NCI-H2029 (cell line): ENCODE measurements at places on chromosomes 2 and 18.
A peak's percentile ranks its signal among the peaks of the same experiment; 100 is the strongest.

- no peak for DNase-seq
Measured at GRCh38 chr2:45343251-45344017, 267.6 kb downstream of the SRBD1 start.

DNA sequence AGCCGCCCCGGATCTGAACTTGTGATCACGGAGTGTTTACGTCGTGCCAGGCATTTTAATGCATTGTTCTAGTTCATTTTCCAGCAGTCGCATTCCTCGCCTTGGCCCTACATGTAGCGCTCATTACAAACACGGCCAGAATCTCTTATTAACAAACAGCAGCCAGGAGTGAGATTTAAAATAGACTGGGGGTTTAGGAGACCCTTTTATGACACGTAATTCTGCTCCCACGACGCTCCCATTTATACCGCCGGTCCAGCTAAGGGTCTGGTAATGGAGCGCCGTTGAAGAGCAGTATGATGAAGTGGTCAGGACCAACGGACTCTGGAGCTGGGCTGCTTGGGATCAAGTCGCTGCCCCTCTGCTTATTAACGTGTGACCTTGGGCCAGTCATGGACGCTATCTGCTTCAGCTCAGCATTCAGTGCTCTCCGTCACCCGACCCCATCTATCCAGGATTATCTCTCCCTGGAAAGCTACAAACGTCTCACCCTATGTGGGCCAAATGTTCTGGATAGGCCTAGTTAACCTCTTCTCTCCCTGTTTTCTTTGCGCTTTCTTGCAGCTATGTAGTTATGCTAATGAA lies 745 bp downstream of the MSH2 start:
- no peak for DNase-seq

- DNase-seq, result peak; percentile 78
Measured at GRCh38 chr2:223055836-223056235, 3.8 kb downstream of the KCNE4 start.

DNA sequence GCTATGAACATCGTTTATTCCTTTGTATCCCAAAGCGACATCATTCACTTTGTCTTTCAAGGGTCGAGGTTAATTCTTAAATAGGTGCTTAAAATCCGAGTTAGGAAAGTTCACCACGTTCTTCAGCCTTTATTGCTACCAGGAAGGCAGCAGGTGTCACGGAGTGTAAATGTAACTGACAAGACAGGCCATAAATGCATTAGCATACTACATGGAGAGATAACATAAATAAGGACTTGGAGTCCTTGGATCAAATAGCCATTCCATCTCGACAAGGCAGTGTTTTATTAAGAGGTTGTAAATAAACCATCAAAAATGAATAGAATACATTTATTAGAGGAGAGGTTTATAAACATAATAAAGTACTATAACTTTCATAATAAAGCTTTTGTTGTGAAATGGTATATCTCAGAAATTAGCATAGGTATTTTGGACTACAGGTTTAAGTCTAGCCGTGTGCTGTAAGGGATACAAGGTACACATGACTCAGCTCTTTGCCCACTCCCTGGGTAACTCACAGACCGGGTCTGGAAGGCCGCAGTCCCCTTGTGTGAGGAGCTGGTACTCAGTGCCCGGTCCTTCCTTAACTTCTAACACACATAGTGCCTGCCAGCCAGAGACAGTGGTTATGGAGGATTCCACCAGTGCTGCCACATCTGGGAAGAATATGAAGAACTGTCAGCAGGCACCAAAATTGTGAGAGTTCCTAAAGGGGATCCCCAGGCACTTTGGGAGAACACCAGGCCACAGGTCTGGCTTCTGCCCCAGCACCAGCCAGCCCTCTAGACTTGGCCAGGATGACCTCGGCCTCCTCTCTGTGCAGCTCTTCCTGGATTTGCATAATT lies 29.4 kb downstream of the CAPN13 start:
- DNase-seq, result no peak

DNA sequence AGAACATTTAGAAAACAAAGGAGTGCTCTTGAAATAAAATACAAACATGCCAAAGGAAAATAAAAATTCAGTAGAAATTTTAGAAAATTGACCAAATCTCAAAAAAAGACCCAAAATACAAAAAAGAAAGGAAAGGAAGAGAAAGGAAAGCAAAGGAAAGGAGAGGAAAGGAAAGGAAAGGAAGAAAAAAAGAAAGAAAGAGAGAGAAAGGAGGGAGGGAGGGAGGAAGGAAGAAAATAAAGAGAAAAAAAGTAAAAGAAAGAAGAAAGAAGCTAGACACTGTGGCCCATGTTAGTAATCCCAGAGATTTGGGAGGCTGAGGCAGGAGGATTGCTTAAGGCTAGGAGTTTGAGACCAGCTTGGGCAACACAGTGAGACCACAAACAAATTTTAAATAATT lies 500.1 kb upstream of the VRK2 start:
- DNase-seq, result no peak

- peak; percentile 22 for DNase-seq
Measured at GRCh38 chr2:201171259-201171814, 11.6 kb upstream of the CASP10 start.

DNA sequence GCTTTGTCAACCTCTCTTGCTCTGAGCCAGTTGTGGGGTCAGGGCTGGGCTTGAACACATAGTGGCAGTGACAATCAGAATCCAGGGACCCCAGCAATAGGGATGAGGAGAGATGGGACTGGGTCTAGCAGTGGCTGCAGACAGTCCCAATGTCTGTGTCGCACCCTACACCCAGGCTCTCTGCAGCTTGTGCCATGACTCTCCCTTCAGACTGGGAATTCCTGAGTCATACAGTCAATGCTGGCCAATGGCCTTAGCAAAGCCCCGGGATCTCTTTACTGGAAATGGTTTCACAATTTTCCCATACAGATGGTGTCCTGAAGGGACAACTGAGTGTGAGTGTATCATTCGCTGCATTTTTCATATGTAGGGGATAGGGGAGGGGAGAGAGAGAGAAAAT lies 74.2 kb upstream of the CELF4 start:
- DNase-seq, result no peak

DNA sequence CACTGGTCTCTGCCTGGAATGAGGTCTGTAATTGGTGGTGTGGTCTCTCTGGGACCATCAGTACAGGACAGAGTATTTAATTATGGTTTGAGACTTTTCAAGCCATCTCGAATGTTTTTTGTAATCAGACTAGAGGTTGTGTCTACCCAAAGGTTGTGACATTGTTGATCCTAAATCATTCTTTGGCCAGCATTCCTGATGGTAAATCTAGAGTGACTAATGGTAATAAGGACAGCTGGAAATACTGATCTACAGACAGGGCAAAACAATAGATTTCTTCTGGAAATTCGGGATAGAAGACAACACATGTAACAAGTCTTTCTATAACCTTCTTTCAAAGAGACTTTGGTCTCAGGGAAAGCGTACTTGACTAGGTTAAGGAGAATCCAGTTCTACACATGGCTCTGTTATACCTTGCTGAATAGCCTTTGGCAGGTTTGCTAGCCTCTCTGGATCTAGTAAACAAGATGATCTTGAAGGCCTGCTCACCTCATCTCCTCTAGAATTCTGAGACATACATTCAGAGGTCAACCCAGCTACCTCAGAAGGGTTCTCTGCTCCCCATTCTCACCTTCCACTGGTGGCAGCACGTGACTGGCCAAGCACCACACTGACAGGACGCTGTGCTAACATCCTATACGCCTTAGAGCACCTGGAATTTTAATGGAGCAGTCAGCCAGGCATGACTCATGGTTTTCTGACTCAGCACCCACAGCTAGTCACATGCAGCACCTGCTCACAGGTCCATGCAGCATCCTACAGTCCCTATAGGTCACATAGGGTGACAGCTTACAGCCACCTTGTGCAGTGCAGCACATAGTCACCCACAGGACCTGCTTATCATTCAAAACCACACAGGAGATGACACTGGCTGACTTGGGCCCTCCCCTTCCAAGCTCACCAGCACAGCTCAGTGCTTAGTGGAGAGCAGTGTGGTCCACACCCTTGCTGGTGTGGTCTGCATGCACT lies 12.2 kb downstream of the PLB1 start:
- DNase-seq, result peak; percentile 63

- DNase-seq, result no peak
Measured at GRCh38 chr18:8121942-8122480, 487.2 kb upstream of the RAB12 start.

DNA sequence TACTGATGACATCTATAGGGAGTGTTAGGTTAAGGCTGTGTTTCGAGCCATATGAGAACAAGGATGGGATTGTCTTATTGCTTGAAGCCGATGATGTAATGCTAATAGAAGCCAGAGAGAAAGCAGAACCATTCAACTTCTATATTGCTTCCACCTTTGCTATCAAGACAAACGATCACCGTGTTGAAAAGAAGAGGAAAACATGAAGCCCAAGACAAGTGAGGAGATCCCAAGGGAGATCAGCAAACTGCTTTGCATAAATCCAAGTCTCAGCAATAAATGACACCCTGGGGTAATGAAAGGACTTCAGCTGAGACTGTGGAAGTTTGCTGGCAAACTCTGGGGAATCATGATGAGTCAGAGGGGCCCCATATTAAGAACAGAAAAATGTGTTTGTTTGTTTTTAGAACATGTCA lies 206.2 kb downstream of the NCKAP5 start:
- DNase-seq, result no peak

- peak; percentile 15 for DNase-seq
Measured at GRCh38 chr2:199979832-199980628, 24.6 kb downstream of the MAIP1 start.

DNA sequence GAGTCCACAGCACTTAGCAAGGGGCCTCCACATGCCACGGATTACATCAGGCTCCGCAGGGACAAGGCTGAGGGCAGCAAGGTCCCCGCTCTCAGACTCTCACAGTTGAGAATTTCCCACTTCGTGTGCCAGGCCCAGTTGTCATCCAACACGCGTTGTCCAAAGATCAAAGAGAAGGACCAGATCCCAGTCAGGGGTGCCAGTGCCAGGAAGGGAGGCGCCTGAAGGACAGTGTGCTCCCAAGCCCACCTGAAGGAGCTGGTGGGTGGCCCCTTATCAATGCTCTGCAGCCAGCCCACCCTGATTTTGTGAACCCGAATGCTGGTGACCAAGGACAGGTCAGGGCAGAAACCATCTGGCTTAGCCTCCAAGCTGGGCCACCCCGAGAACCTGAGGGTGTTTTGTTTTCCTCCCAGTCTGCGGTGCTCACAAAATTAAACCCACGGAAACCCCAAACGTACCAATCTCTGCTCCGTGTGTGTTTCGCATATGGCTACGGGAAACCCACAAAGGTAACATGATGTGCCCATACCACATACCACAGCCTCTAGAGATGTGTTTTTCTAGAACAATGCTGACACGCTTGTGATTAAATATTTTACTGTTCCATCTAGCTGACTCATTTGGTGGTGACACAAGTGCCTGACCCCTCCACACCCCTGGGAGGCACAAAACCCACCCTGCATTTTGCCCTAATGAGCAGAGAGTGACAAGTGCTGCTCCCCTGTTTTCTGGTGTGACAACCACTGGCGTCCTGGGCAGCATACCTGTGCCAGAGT lies 24.5 kb downstream of the CRACDL start:
- no peak for DNase-seq

DNA sequence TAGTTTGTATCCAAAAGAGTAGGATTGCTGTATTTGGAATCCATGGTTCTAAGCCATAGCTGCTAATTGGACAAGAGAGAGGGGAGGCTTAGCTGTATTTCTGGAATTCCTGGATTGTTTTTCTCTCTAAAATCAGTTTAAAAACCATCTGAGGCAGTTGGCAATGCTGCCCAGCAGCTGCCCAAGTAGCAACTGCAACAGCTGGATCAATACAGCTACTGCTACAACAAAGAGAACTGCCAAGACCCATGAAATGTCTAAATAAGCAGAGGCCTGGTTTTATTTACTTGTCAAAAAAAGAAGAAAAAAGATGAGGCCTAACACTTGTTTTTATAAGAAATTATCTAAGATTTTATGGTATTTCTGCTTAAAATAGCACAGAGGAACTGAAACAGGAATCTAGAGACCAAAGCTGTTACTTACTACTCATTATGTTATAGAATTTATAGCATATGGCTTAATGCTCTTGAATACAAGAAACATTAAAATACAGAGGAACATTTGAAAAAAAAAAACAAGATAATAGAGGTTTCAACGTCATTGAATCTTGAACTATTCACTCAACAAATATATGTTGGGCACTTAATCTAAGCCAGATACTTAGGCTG lies 39.1 kb downstream of the TMEFF2 start:
- DNase-seq, result peak; percentile 0

DNA sequence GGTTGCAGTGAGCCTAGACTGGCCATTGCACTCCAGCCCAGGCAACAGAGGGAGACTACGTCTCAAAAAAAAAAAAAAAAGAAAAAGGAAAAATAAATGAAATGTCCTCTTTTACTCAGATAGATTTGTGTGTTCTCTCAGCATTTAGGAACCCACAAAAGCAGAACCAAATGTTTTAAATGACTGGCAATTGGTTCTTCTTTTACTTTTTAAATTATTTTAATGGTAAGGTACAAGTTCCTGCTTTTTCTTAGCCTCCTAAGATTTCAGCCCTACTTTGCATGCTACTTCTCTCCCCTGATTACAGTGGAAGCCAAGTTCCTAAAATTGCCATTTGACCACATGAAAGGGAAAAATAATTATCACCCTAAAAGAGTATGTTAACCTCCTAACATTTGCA lies 23.5 kb downstream of the SRSF7 start:
- no peak for DNase-seq

- no peak for DNase-seq
Measured at GRCh38 chr2:144357623-144358373, 162.1 kb downstream of the ZEB2 start.

DNA sequence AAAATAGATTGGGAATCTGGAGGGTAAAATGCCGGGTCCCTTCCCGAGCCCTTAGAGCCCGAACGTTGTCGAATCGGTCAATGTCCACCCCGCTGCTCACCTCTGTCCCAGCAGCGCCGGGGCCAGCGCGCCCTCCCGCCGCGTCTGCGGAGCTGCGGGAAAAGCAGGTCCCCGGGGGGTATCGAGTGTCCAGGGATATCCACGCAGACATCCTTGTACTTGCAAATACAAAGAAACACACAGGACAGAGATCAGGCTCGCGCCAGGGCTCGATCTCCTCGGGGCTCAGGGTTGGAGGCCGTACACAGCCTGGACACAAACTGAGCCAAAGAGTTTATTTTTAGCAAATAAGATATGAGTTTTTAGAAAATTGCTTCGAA lies 2.3 kb upstream of the GATA6 start:
- DNase-seq, result no peak

GRCh38 chr18:55534547-55534946 lies 53.4 kb downstream of the TCF4 start:
- no peak for DNase-seq

DNA sequence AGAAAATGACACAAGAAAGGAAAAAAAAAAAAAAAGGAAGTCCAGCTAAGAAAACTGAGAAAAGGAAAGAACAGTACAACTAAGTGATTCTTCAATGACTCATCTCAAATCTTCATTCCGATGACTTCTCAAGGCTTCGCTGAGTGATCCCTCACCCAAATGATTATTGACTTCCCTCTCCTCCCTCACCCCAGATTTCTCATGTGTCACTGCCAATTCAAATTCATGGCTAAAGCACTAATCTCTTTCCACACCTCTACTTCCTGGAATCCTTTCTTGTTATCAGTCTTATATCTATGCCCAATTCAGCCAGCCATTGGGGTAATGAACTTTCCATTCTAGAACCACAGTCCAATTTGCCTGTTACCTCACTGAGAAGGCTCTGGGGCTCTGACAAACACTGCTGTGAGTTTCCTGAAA lies 7.2 kb upstream of the ABCB11 start:
- DNase-seq, result no peak

- DNase-seq, result no peak
Measured at GRCh38 chr18:58970943-58971790, 106.5 kb downstream of the ZNF532 start.
